ENCODE measurements at places on chromosomes 6 and 20.

DNA sequence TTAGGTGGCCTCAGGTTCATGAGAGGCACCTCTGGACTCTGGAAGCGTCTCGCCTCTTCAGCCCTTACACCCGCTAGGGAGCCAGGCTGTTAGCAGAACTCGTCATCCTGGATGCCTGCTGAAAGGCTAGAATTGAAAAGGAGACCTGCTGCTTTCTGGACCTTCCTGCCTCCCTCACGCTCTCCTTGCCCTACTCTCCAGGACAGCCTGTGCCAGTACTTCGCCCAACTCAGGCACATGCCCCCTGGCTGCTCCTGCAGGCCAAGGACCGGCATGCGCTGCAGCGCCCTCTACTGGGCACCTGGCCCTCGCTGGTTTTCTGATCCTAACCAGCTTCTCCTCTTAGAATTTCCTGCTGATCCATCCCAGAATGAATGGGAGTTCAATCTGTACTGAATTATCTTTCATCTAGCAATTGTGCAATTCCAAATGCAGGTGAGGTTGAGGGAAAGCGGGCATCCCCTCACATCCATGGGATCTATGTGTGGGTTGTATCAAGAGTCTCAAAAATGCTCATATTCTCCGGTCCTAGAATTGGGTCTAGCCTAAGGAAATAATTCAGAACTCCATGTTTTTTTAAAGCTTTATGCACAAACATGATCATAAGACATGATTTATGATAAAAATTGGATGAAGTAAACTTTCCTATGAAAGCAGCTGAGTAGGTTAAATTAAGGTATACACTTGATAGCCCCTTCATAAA is 78.0 kb downstream of the PTPN1 start:
- peak; percentile 75 for DNase-seq

DNA sequence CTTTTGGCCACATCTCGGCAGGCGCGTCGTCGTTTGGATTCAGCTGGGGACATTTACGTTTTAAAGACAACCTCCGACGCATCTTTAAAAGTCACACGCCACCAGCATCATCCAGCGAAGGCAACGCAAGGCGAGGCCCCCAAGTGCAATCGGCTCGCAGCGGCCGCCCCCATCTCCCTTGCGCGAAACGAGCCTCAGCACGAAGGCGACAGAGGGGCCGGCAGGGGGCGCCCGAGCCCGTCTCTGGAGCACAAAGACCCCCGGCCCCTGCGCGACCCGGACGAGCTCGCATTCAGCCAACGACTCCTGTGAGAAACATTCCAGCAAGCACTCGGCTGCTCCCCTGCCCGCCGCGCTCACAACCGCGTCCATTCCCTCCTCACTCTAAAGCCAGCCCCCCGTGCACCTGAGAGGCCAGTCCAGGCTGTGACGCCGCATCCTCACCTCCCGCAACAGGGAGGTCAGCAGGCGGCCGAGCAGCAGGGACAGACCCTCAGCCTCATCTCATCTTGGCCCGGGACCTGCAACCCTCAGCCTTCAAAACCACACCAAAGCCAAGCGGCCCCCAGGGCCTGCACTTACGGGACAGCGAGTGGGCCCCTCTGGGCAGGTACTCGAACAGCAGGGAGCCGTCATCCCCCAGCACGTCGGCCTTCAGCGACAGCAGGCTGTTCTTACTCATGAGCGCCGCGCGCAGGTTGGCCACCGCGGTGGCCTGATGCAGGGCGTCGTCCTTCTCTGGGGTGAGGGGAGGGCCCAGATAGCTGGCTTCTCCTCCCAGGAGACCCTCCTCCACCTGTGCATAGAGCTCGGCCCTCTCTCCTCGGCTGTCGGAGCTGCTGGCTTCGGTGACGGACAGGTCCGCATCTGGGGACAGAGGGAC is 35.8 kb downstream of the SLC2A4RG start:
- DNase-seq, result no peak

GRCh38 chr20:53872081-53872541 is 198.3 kb downstream of the BCAS1 start:
- no peak for DNase-seq

- DNase-seq, result no peak
Observed at GRCh38 chr6:90691823-90692222, 105.0 kb upstream of the MAP3K7 start.

- DNase-seq, result no peak
Observed at GRCh38 chr6:46583081-46583480, 69.5 kb downstream of the CYP39A1 start.

DNA sequence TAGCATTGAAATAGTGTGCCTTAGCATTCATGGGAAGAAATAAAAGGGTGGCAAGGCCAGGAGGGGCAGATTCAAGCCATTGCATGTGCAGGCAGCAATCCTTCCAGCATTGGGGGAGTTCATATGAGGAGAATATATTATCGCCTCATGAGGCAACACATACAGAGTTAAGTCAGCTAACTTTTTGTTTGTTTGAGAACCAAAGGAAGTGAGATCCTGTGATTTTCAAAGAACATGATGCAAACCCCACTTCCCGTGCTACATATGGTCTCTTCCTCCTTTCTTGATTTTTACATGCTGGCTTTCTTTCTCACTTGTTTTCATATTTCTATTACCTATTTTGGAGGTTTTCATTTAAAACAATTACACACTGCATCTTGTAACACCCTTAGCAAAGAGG is 579.7 kb upstream of the ARID1B start:
- no peak for DNase-seq

- DNase-seq, result no peak
Observed at GRCh38 chr6:14857501-14857900, 388.4 kb upstream of the JARID2 start.

GRCh38 chr6:162157167-162157870 is 570.2 kb downstream of the PRKN start:
- no peak for DNase-seq

- no peak for DNase-seq
Observed at GRCh38 chr6:170048615-170049256, 242.1 kb downstream of the DLL1 start.

DNA sequence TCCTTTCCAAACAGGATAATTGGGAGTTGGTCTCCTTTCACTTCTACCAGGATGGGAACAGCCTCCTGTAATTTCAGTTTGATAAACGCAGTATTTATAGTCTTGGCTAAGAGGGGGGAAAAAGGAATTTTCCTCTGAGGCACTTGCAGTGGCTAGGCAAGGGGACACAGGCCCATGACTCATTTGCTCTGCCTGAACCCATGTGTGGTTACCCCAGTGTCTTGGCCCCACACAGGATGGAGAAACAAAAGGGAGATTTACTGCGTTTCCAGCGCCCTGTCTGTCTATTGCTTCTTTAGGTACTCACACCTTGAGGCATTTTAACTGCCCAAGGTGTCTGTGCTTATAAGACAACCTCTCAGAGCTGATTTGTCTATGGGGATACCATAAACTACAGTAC is 74.8 kb upstream of the NEDD9 start:
- no peak for DNase-seq

DNA sequence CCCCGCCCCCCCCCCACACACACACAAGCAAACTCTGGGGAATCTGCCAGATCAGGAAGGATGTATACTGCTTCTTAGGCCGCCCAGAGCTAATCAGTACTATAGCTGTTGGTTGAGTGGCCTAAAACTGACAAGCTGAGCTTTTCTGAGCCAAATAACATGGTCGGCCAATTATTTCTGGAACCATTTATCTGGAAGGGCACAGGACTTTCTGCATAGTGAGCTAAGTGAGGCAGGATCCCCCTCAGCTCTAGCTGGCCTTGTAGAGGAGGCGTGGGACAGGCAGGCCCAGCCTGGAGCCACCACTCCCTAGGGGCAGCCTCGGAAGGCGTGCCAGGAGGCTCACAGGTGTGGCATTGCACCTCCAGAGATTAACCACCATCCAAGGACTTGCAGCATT is 200.1 kb downstream of the TMEM242 start:
- DNase-seq, result no peak

DNA sequence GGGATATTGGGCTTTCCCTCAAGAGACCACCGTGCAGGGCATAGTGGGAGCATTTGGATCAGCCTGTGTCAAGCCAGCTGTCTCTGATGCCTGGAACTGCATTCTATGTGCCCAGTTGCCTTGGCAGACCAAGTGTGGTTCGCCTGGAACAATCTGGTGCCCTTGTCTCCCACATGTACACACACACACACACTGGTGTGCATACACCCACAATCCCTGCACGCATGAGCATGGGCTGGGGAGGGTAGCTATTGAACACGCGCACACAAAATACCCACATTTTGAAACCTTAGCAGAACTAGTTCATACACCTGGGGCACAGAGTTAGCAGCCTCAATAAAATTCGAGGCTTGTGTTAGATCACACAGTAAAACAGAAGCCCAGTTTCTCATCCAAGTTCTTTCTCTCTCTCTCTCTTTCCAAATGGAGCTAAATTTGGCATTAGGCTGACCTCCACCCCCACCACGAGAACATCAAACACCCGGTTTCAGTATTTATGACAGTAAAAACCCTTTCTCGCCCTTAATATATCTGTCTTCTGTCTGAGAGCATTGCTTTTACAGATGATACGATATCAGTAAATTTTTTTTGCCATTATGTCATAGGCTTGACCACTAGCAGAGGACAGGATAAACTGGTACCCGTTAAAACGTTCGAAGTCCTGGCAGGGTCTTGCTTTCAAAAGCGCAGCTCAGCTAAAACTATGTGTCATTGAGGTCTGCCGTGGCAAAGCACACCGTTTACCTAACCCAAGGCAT is 18.2 kb upstream of the NFATC2 start:
- no peak for DNase-seq
